ENCODE measurements at places on chromosomes 1 and 21.

DNA sequence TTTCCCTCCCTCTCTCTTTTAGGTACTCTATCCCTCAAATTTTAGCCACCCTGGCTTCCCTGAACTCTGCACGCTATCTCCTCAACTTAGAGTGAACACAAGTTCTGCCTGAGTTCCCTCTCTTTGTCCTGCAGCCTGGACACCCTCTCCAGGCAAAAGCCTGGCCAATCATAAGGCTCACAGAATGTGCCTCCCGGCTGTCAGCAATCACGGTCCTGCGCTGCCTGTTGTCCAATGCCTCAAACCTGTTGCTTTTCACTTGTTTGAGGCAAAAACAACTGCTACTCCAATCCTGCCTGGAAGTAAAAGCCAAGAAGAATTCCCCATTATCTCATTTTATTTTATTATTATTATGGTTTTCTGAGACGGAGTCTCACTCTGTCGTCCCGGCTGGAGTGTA, 66.1 kb downstream of the LGR6 start:
- DNase-seq, result no peak

- DNase-seq, result no peak
Measured at GRCh38 chr1:212914789-212915188, 35.6 kb upstream of the VASH2 start.

DNA sequence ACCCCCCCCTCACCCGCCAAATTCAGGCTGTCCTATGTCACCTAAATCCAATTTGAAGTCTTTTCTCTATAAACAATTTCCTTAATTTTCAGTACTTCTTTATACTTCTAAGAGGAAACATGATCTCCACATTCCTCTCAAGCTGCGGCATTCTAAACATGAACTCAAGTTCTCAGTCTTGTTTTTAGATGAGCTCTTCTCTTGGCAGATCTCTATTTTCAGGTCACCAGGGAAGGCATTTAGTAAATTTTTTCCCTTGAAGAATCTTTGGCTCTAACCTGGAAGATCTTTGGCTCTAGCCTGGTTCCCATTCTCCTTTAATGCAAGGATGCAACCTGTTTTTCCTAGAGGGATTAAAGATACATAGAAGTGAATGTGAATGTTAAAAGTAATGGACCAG, 193.4 kb downstream of the ATG4C start:
- DNase-seq, result no peak

DNA sequence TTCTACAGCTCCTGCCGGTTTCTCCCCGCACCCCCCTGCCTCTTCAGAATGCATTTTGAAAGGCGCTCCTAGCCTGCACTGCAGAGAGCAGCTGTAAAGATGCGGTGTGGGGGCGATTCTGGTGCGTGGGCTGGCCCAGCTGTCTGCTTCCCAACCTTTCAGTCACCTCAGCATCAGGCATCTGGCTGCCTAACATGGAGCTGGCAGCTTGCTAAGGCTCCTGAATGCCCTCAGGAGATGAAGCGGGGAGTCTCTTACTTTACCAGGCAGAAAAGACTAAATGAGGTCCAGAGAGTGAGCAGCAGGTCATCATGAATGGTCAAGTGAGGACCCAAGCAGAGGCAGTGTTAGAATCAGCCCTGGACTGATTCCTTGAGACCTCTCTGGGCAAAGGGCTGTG, 8.7 kb downstream of the IER5 start:
- no peak for DNase-seq

GRCh38 chr1:181206979-181207790, 118.7 kb downstream of the IER5 start:
- no peak for DNase-seq

- DNase-seq, result no peak
Measured at GRCh38 chr1:226981838-226982237, 41.7 kb downstream of the COQ8A start.

GRCh38 chr1:82562448-82562847, 761.7 kb downstream of the ADGRL2 start:
- no peak for DNase-seq

GRCh38 chr1:214292322-214292721, 11.4 kb downstream of the SMYD2 start:
- no peak for DNase-seq

GRCh38 chr21:46212721-46213484, 15.7 kb downstream of the LSS start:
- no peak for DNase-seq

- no peak for DNase-seq
Measured at GRCh38 chr1:63223426-63223825, 98.9 kb upstream of the FOXD3 start.

DNA sequence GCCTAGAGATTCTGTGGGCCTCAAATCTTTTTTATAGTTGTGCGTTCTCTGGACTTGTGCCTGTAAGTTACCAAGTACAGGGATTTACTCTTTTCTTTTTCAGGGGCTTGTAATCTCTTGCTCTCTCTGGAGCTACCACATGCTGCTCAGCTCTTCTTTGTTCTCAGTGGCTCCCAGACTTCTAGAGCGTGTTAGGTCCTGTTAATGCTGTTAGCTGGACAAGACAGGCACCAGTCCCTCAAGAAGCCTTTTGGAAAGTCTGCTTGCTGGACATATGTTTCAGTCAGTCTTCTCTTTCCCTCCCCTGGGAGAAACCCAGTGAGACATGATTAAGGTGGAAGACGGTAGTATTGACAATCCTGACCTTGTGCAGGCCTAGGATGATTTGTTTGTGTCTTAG, 29.4 kb downstream of the KCNK2 start:
- DNase-seq, result no peak

DNA sequence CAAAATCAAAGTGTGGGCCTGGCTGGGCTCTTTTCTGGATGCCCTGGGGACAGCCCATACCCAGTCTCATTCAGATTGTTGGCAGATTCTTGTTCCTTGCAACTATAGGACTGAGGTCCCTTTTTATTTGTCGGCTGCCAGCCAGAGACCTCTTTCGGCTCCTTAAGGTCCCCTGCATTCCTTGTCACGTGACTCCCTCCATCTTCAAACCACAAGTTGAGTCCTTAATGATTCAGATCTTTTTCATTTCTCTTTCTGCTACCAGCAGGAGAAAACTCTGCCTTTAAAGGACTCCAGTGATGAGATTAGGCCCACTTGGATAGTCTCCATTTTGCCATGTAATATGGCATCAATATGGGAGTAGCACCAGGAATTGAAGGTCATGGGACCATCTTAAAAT, 48.6 kb downstream of the PATJ start:
- DNase-seq, result no peak

DNA sequence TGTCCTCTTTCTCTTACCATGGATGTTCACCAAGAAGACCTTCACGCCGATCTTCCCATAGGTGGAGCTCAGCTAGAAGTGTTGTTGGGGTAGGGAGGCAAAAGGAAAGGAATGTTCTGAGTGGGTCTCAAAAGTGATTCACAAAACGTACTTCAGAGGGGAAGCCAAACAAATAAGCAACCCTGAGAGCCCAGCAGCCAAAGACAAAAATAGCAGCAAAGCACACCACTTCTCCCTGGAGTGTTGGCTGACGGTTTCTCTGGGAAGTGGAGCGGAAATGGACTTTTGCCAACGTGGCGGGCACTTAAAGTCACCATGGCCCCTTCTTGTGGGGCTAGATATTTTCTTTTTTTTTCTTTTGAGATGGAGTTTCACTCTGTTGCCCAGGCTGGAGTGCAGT, 23.1 kb downstream of the SLC26A9 start:
- DNase-seq, result peak; percentile 23

- no peak for DNase-seq
Measured at GRCh38 chr1:23589585-23589986, 30.3 kb upstream of the ID3 start.

DNA sequence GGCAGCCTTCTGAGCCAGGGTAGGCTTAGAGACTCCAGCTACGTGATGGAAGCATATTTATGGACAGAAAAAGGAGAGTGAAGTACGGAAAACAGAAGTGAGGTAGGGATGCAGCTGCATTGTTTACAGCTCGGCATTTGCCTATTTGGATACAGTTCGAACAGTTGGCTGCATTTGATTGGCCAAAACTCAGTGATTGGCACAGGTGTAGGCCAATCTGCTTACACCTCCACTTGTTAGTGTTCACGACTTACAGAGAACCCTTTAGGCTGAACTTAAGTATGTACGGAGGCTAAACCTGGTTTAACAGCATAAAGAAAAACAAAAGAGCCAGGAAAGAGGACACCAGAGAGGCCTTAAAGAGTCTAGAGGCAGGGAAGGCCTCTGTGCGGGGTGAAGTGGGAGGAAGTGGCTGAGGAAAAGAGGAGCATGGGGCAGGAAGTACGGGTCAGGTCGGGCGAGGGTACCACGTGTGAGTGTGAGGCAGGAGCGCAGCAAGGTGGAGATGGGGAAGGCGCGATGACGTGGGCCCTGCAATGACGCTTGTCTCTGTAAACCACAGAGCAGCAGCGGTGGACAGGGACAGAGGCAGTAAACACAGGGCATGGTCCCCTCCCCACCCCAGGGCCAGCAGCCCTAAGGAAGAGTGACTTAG, 32.0 kb downstream of the RSPH1 start:
- peak; percentile 46 for DNase-seq

GRCh38 chr21:39094847-39095579, 88.2 kb downstream of the PSMG1 start:
- no peak for DNase-seq

GRCh38 chr1:178627037-178627436, 98.0 kb upstream of the RALGPS2 start:
- DNase-seq, result no peak

Measured in pons (tissue), 1 donor.